ENCODE measurements at places on chromosomes 5 and 9.

- DNase-seq, result no peak
Measured at GRCh38 chr9:127580879-127581475, 31.1 kb upstream of the STXBP1 start.

GRCh38 chr5:139369181-139369580 is 13.9 kb downstream of the SLC23A1 start:
- no peak for DNase-seq

- DNase-seq, result no peak
Measured at GRCh38 chr5:59592101-59592500, 301.4 kb downstream of the PDE4D start.

GRCh38 chr5:88438006-88438405 is 169.4 kb upstream of the TMEM161B start:
- peak; percentile 91 for DNase-seq

DNA sequence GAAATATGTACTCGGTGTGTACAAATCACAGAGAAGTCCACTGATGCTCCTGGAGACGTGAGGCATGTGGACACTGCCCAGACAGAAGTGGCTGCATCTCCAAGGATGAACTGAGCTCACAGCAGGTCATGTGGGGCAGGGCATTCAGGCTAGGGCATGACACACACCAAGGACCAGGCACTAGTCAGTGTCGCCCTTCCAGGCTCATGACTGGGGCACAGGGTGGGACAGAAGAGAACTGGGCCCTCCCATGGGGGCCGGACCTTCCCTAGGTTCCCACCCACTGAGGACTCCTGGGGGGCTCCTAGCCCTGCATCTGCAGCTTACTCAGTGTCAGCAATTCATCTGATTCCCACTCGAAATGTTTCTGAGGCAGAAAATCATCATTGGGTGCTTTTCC is 256.8 kb upstream of the IRX4 start:
- DNase-seq, result no peak

DNA sequence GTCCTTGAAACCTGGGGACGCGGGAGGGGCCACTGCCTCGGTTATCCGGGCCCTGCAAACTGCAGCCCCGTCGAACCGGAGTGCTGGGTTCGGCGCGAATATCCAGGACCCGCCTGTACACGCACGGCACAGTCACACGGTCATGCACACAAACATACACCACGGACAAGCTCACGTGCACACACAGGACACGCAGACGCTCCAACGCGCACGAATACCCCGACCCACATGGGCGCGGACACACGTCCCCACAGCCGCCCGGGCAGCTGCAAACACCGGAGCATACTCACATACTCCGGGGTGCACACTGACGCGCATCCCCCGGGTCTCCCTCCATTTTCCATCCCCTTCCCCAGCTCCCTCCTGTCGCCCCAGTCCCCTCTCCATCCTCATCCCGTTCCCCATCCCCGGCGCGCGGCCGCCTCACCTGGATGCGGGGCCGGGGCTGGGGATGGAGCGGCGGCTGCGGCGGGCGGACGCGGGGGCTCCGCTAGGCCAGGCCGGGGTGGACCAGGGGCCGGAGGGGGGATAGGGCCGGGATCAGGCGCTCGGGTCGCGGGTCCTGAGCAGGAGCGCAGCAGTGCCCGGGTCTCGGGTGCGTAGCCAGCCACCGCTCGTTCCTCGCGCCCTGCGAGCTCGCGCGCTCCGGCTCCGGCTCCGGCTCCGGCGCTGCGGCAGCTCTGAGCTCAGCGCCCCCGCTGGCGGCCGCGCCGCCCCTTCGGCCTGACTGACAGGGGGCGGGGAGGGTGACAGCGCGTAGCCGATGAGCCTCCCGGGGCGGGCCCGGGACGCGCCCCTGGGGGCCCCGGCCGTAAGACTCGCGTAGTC is at the start of the genes EIF4E1B and SNCB:
Gene EIF4E1B (plus strand): TSS at position 823 of the 828 bp plus-strand sequence. CDS start 12,113 bp downstream, outside the sequence.
Gene SNCB (minus strand): TSS at position 682 of the 828 bp plus-strand sequence. CDS start 880 bp downstream, outside the sequence.
- no peak for DNase-seq

DNA sequence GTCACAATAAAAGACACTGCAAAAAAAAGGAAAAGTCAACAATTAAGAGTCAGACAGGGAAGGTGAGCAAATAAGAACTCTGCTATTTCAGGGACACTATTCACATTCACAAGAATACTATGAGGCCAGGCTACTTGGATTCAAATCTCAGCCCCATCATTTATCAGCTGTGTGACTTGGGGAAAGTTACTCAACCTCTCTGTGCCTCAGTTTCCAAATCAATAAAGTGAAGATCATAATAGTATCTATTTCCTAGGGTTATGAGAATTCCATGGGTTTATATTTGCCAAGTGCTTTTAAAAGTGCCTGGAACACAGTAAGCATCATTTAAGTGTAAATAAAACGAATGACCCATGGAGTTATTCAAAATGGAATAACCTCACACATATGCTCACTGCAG is 56.4 kb downstream of the ALDH7A1 start:
- no peak for DNase-seq

DNA sequence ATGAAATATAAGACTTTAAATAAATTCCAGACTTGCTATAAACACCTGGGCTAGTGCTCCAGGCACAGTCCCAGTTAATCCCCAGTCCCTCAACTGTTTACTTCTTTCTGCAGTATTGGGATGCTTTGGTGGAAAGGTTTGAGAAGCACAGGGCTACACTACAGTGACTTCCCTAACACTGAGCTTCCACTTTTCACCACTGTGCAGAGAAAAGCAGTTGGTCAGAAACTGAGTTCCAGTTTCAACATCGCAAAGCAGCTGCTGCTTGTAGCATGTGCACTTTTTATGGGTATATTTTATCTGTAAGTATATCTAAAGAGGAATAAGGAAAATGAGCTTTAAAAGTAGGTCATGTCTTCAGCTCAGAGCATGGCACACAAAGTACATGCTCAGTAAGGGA is 339.7 kb downstream of the NTRK2 start:
- DNase-seq, result no peak

DNA sequence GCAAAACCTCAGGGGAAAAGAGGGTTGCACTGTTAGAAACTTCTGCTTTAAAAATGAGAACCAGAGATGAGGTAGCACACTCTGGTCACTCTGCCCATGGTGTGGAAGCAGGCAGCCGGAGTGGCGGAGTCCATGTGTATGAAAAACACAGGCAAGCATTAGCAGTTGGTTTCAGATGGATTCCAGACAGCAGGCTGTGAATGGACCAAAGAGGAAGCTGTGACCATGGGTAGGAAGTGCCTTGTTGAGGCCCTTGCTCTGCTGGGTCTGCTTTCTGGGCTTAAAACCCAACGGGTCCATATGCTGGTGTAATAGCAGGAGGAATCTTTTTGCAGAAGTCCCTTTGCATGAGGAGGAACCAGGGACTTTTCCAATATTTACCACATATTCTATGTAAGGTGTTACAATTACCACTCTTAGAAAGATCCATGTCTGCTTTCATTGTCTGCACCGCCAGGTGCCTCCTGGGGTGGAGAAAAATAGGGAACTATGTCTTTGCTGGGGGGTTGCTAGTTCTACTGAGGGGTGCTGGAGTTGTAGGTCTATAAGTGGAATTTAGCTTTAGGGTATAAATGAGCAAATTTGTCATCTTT is 77.0 kb downstream of the ANKRD55 start:
- no peak for DNase-seq

GRCh38 chr9:133585481-133586351 is 23.5 kb downstream of the FAM163B start:
- no peak for DNase-seq

DNA sequence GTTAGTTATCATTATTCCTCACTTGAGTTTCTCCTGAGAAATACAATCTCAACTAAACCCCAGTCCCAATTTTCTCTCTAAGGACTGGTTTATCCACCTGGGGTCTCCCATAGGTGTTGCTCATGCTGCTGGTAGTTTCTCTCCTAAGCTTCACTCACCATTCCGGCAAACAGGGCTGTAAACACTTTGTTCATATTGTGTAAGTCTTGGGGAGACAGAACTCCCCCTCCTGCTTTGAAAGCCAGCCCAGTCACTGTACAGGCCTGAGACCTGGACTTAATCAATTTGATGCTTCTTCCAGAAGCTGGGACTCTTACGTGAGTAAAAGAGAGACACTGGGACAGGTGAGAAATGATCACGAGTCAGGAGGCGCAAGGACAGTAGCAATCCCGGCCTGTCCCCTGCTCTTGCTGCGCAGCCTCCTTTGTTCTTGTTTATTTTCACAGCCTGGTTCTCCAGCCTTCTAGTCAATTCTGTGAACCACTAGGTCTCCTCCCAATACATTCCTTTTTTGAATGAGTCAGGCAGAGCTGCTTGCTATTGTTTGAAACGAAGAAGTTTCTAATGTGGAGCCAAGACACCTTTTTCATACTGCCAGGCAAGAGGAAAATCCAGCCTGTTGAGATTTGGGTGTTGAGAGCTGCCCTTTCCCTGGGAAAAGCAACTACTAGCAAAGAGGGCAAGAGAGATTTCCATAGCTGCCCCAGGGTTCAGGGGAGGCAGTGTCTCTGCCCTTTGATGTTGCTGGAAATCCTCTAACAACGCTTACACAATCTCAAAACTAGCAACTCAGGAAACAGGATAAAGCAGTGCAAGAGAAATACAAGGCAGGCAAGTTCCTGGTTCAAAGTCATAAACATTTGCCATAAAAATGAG is 9.2 kb upstream of the SHROOM1 start:
- peak; percentile 32 for DNase-seq

GRCh38 chr5:107313921-107314320 is 356.8 kb downstream of the EFNA5 start:
- no peak for DNase-seq

GRCh38 chr9:5452286-5452609 is 1.9 kb downstream of the CD274 start:
- no peak for DNase-seq

DNA sequence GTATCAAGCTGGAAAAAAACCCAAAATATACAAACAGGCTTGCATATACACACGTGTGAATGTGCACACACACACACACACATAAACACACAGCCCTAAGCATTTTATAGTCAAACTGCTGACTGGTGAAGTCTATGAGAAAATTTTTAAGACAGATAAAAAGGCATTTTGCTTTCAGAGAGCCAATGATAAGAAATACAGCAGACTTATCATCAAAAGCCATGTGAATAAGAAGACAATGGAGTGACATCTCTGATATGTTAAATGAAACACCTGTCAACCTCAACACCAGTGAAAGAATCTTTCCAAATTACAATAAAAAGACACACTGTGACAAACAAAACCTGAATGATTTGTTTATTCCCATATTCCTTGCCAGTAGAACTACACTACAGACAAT is 233.3 kb downstream of the CDH9 start:
- DNase-seq, result no peak

GRCh38 chr5:120767178-120767820 is 303.2 kb downstream of the PRR16 start:
- DNase-seq, result no peak

DNA sequence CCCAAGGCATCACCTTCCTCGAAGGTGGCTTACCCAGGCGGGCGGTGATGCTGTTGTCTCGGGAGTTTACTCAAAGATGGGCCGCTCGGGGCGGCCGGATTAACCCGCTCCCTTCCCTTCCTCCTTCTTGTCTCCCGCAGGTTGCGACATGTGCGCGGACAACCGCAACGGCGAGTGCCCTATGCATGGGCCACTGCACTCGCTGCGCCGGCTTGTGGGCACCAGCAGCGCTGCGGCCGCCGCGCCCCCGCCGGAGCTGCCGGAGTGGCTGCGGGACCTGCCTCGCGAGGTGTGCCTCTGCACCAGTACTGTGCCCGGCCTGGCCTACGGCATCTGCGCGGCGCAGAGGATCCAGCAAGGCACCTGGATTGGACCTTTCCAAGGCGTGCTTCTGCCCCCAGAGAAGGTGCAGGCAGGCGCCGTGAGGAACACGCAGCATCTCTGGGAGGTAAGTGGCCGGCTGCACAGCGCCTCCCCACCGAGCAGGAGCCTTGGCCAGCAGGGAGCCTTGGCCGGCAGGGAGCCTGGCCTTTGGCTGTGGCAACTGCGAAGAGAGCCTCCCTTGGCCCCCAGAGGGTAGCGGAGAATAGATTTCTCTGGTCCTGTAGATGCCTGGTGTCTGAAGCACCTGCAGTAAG is 10.6 kb downstream of the PRDM6 start:
- DNase-seq, result no peak

GRCh38 chr9:77753180-77753579 is 105.1 kb upstream of the GNA14 start:
- no peak for DNase-seq

GRCh38 chr9:89122949-89123348 is 55.7 kb downstream of the SHC3 start:
- DNase-seq, result no peak

DNA sequence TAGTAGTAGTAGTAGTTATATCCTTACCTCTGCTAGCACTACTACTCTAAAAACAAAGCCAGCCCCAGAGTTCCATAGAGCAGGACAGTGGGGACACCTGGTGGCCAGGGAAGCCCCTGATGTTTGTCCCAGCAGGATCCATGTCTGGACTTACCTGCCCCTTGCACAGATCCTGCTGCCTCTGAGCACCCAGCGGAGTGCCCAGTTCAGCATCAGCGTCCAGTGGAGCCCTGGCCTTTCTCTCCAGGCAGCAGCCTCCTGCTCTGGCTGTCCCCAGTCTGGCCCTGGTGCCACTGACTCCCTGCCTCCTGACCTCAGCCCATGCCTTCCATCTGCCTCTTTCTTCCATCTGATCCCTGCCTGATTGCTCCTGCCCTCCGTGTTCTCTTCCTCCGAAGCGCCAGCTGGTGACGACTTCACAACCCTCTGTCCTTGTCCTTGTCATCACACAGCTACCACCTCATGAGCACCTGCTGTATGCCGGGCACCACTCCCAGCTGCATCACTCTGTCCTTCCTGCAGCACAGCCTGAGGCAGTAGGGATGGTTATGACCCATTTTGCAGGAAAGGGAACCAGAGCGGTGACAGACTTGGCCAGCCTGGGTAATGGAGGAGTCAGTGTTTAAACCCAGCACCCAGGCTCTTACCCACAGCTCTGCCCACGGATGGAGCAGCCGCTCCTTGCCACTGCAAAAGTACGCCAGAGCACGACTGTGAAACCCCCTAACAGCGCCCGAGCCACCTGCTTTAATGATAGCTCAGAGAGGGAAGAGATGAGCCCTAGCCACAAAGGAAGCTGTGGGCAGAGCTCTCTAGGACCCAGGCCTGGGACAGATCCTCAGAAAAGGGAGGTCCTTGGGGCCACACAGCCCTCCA is 11.5 kb downstream of the SARDH start:
- peak; percentile 44 for DNase-seq

GRCh38 chr5:5221724-5222123 is 81.6 kb downstream of the ADAMTS16 start:
- DNase-seq, result no peak

- no peak for DNase-seq
Measured at GRCh38 chr9:109914280-109915027, 134.5 kb downstream of the PALM2AKAP2 start.

DNA sequence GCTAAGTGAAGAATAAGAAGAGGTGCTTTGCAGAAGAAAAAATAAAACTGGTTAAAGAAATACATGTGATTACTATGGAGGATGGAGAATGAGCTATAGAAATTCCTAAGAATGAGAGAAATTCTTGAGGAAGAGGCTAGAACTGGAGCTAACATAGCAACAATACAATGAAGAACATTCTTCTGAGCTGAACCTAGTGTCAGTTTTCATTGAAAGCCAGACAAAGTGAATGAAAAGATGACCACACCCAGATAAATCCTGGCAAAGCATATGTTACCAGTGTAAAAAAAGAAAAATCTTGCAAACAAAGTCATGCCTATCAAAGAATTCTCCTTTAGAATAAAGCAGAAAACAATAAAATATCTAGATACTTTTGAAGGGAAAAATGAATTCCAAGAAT is 39.6 kb downstream of the SGCD start:
- no peak for DNase-seq
